ENCODE measurements at places on chromosomes 16 and 17. TPM values are rescaled to one million over a fixed set of nuclear protein-coding genes. Genes with fewer than 3 reads are reported as not detected.

DNA sequence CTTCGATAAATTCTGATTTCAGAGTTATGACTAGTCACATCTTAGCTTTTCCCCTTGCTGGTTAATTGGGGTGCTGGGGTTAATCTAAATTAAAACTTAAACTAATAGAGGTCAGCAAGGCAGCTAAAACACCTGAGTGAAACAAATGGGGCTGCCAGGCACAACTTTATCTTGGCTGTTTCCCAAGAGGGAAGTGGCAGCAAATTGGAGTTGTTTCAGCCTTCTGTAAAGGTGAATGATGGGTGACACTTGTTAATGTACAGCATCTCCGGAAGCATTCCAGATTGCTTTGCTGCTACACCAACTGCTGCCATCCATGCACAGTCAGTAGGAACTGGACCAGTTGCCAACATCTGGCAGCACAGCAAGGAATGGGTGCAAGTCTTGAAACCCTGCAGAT is 43.9 kb downstream of the AATF start:
- no peak for DNase-seq

GRCh38 chr16:89922477-89922883 is 662 bp upstream of the TUBB3 start:
- peak; percentile 93 for DNase-seq

GRCh38 chr17:29349409-29349808 is 40.8 kb upstream of the TAOK1 start:
- no peak for DNase-seq

- DNase-seq, result no peak
Observed at GRCh38 chr17:78852709-78853121, 12.1 kb upstream of the USP36 start.

- DNase-seq, result no peak
Observed at GRCh38 chr16:50469744-50470321, 78.4 kb upstream of the NKD1 start.

DNA sequence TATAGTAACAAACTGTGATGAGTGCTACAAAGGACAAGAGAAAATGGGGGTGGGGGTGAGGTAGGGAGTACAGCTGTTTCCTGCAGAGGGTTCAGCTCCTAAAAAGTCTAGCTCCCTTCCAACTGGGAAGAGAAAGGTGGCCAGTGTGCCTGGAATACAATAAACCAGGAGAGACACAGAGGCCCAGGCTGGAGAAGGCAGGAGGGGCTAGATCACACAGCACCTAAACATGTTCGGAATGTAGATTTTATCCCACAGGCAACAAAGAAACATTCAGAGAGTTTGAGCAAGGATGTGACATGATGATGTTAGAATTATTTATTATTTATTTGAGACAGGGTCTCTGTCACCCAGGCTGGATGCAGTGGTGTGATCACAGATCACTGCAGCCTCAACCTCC is 10.2 kb downstream of the TEX2 start:
- DNase-seq, result peak; percentile 19

GRCh38 chr17:41672153-41672552 is 16.5 kb upstream of the EIF1 start:
- no peak for DNase-seq

DNA sequence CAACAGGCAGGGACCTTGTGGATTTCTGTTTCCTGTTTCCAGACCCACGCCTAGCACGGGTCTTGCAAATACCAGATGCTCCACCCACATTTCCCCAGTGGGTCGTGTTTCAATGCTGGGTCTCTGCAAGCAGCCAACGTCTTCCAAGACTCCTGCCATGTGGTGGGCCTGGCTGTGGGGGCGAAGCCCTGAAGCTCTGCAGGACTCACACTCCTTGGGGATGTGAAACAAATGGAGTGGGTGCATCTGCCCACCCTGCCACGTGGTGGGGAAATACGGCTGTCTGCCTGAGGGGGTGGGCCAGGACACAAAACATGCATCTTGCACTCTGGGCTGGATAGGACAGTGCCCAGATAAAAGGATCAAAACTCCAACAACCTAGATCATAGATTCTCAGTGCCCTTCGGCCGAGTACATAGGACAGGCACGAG is 32.6 kb downstream of the FA2H start:
- DNase-seq, result no peak

DNA sequence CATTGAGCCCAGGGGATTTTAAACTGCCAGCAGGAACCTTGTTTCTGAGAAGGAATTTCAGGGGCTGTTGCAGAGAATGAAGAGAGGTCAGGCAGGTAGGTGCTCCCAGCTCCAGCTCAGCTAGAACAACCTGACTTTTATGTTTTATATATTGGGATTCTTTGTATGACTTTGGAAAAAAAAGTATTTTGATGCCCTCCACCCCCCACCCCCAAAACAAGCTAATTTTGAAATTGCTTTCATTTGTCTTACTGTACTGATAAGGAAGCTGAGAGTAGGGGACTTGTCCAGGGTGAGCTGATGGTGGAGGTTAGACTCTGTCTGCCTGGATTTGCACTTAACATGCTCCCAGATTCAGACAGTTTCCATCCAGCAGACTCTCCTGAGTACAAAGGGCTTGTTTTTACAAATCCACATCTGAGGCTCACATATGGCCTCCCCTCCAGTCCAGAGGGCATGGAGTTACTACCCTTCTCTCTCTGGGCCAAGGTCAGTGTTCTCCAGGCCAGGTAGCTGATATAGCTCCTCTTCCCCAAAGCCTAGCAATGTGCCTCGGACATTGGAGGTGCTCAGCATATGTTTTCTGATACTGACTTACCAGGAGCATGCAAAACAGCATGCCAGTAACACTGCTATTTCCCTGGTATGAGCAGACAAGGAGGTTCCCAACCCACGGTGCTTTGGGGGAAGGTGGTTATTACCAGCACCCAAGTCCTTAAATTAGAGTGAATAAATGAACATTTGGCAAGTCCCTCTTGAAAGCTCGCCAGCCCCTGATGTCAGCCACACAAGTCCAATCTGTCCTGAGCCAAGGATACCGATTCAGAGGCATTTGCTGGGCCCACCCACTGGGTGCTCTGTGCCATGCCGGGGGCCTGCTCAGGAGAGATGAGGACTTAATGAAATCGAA is 11.3 kb downstream of the STX1B start:
- DNase-seq, result no peak

DNA sequence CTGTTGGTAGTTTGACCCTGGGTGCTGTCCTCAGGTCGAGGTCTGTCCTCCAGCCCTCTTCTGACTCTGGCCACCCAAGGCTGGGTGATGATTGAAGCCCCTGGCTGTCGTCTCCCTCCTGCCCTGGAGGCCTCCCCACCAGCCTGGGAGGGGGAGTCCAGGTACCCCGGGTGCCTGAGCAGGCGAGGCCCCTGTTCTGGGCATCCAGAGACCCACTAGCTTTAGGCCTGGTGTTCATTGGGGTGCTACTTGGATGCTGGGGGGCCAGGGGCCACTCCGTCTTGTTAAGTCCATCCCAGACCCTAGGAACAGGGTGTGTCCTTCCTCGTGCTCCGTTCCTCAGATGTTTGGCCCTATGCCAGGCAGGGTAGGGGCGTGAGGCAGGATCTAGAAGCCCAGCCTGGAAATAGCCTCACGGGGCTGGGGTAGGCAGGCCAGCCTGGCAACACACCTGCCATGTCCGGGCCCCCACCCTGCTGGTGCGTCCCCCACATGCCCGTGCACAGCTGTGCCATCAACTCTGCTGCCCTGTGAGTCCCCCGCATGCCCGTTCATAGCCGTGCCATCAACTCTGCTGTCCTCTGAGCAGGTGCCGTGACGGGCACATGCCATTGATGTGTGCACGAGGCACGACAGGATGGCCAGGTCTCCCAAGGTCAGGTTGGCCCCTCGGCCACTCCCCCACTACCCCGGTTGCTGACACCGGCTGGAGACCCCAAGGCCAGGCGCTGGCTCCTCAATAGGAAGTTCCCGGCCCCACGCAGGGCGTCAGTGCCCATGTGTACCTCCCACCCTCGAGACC is 36.9 kb downstream of the GINS2 start:
- no peak for DNase-seq

- no peak for DNase-seq
Observed at GRCh38 chr17:82947051-82947991, 107.5 kb upstream of the ZNF750 start.

GRCh38 chr17:78735832-78736525 is 46.1 kb downstream of the CYTH1 start:
- DNase-seq, result no peak

GRCh38 chr16:30173054-30173453 is 10.3 kb upstream of the CORO1A start:
- no peak for DNase-seq

GRCh38 chr16:57518520-57518919 is 17.9 kb downstream of the CCDC102A start:
- DNase-seq, result no peak

DNA sequence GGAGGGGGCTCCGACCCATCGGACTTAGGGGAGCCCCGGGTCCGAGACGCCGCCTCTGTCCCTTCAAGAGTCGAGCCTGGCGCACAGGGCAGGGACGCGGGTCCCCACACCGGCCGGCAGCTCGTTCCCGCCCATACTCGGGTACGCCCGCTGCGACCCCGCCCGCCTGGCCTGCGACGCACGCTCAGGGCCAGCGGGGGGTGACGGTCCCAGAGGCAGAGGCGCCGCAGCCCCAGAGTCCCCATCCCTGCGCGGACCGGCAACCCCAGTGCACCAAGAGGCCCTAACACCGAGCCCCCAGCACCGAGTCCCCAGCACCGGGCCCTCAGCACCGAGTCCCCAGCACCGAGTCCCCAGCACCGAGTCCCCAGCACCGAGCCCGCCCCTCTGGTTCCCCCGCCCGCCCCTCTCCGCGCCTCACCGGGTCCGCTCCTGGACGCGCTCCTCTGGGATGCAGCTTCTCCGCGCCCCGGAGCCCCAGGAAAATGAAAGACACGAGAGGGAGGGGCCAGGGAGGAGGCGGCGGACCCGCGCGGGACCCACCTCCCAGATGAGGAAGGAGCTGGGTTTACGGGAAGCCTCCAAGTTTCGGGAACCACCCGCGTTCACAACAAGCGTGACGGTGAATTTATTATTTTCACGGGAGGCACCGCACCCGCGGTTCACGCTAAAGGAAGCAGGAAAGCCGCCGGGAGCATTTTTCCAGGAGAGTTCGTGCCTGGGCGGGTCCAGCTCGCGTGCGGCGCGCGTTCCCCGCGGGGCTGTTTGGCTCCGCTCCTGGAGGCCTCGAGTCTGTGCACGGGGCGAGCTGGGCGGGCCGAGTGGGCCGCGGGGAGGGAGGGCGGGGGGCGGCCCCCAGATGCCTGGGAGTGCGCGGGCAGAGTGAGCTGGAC is at the start of gene SECTM1:
Gene SECTM1, minus strand, starts transcription at position 488 of the 893 bp plus-strand sequence. CDS start 6,526 bp downstream, outside the sequence.
- peak; percentile 51 for DNase-seq

- peak; percentile 43 for DNase-seq
Observed at GRCh38 chr17:50053654-50053960, 2.3 kb upstream of the ITGA3 start.

CA5A gene
- total RNA-seq, result not detected

DLG4 gene
- total RNA-seq, result 25.9 TPM

RNU2-1 gene
- total RNA-seq, result 2,129 TPM

KRTAP17-1 gene
- not detected for total RNA-seq

ST6GALNAC2 gene
- not detected for total RNA-seq

KRTAP4-4 gene
- not detected for total RNA-seq

AP1G1 gene
- 98.8 TPM for total RNA-seq

ASIC2 gene
- total RNA-seq, result not detected

SLC9A5 gene
- 3.0 TPM for total RNA-seq

Measured in HFFc6 (cell line).